T-helper 9 cell (primary cell): ENCODE measurements at places on chromosomes 12 and 14.

- no peak for DNase-seq
Observed at GRCh38 chr12:100755186-100755585, 39.4 kb upstream of the ANO4 start.

DNA sequence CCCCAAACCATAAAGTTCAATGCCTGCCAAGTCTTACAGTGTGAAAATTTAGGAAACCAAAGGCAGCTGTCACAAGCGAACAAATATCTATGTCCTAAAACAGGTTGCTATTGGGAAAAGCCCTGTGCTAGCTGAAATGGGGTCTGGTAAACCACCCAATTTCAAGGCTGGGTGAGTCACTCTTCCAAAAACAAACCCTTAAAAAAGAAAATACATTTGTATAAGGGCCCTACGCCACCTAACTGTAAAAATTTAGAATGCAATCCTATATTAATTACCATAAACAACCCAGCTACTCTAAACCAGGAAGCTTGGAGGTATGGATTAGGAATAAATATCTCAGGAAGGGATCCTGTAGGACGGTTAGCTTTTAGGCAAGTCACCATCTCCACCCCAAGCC is 32.1 kb downstream of the PRMT8 start:
- DNase-seq, result no peak

GRCh38 chr12:105240228-105240627 is 4.3 kb upstream of the APPL2 start:
- DNase-seq, result no peak

DNA sequence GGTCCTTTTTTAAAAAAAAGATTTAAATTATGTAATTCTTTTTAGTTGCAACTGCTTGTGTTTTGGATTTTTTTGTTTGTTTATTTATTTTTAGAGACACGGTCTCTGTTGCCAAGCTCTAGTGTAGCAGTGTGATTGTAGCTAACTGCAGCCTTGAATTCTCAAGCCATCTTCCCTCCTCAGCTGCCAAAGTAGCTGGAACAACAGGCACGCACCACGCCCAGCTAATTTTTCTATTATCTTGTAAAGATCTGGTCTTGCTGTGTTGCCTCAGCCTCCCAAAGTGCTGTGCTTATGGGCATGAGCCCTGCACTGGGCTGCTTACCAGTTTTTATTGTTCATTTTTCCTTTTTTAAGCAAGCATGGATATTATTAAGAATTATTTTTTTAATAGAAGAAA is 10.6 kb upstream of the ART4 start:
- no peak for DNase-seq

DNA sequence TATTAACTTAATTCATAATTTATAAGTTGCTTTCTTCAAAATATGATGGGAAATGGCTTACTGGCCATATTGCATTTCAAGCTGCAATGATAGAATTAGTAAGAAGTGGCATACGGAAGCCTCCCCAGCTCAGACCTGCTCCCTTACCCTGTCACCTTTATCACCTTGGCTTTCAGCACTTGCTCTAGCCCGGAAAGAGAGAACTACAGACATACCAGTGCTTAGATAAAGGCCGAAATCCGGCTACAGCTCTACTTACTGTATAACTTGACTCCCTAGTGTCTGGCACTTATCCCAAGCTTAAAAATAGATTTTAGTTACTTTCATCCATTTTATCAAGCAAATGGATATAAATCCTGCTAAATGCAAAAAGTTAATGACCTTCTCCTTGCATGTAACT is 42.5 kb downstream of the PKP2 start:
- DNase-seq, result no peak

DNA sequence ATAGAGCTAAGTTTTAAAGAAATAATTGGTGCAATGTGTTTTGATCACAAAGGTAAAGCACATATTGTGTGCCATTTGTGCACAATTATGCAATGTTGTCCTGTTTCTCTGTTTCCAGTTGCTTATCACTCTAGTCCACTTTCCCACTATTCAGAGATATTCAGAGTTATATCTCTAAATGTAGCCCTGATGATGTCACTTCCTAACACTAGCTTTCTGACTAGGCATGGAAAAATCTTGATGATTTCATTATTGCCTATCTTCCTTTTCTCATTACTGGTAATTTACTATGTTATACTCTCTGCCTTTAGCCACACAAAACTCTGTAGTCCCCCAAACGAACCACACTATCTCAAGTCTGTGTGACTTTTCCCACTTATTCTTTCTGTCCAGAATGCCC is 221.2 kb downstream of the TRHDE start:
- no peak for DNase-seq

- no peak for DNase-seq
Observed at GRCh38 chr12:10285919-10286318, 21.8 kb upstream of the KLRD1 start.

DNA sequence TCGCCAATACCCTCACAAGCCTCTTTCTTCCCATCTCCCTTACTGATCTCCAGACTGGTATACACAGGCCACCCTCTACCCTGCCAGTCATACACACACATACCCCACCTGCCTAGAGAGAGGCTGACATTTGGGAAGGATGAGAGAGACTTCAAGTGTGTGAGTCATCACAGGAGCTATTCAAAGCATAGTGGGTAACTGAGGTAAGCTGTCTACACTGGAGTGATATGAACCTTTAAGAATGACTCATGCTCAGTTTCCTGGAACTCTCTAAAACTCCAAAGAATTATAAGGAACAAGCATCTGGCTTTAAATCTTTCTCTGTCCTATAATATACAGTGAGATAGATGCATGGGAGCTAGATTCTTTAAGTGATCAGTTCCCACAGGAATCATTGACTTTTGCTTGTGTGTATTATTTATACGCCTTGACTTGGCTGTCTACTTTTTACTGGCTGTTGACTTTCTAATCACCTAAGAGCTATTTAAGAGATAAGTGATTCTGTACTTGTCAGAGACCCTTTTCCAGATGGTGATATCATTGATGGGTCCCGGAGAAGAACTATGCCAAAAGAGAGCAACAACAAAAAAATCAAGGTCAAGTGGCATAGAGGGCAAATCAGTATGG is 5.8 kb downstream of the IGF1 start:
- DNase-seq, result no peak

- DNase-seq, result no peak
Observed at GRCh38 chr14:44530475-44530874, 23.4 kb upstream of the FSCB start.

- peak; percentile 64 for DNase-seq
Observed at GRCh38 chr14:76872796-76873432, 46.7 kb downstream of the LRRC74A start.

GRCh38 chr14:60514741-60515491 is 6.0 kb downstream of the SIX6 start:
- no peak for DNase-seq

- no peak for DNase-seq
Observed at GRCh38 chr12:54225666-54226065, 36.9 kb upstream of the SMUG1 start.

- DNase-seq, result no peak
Observed at GRCh38 chr12:5172886-5173285, 129.2 kb downstream of the KCNA5 start.

- DNase-seq, result no peak
Observed at GRCh38 chr12:6052940-6053329, 71.5 kb downstream of the VWF start.

DNA sequence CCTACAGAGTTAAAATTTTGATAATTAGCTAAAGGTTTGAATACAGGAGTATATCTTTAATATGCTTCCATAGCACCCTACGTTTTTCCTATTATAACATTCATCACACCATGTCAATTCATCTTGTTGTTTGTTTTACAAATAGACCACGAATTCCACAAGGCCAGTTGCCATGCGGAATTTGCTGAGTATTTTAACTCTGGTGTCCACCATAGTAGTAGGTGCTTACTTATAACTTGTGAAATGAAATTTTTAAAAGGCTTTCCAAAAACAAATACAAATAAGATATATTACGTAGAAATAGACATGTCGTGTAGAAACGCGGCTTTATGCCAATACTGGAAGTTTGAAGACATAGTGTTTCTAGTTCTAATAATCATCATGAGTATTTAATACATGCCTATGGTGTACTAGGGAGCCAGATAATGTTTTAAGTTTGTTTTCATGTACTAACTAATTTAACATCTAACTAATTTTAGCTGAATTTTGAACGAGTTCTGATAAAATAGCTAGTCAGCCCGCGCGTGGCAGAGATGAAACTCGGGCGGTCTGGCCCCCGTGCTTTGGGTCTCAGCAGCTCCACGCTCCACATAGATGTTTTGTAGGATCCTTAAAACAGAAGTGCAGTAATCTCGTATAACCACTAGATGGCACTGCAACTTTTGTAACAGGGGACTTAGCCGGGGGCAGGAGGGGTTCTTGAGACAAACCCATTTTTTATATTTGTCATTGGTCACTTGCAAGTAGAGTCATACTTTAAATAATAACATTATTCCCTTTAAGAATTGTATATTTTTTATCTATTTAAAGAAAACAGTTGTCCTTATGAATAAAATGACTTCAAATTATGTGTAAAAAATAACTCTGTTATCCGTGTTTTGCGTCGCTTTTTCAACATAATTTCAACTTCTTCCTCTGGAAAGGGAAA is 10.2 kb downstream of the CD69 start:
- DNase-seq, result peak; percentile 23

GRCh38 chr12:28794211-28794610 is 354.9 kb upstream of the FAR2 start:
- DNase-seq, result no peak

DNA sequence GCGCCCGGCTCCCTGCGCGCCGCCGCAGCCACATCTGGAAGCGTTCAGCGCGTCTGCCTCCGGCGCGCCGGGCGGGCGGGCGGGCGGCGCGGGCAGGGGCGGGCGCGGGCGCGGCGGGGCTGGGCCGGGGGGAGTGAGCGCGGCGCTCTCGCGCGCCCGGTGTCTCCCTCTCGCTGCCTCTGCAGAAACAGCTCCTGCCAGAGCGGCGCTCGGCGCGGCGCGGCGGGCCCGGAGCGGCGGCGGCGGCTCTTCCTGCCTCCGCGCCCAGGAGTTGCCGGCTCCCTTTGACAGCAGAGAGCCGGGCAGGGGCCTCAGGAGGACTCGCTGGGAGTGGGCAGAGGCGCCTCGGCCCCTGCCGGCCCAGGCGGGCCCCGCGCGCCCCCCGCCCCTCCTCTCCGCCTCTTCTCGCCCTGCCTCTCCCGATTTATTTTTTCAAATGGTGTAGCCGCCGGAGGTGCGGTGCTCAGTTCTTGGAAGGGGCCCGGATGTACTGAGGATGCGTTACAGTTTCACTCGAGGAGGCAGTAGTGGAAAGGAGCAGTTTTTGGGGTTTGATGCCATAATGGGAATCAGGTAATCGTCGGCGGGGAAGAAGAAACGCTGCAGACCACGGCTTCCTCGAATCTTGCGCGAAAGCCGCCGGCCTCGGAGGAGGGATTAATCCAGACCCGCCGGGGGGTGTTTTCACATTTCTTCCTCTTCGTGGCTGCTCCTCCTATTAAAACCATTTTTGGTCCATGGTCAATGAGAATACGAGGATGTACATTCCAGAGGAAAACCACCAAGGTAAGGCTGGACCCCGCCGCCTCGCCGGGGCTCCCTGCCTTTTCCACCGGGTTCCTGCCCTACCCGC is at the start of gene CACNA1C:
CACNA1C (plus strand) TSS at position 162 of the 853 bp plus-strand sequence; CDS start at position 738, 576 bp downstream.
- no peak for DNase-seq

GRCh38 chr12:27083861-27084394 is 1.6 kb upstream of the C12orf71 start:
- DNase-seq, result no peak

GRCh38 chr12:110639336-110640141 is 25.6 kb downstream of the TCTN1 start:
- no peak for DNase-seq

DNA sequence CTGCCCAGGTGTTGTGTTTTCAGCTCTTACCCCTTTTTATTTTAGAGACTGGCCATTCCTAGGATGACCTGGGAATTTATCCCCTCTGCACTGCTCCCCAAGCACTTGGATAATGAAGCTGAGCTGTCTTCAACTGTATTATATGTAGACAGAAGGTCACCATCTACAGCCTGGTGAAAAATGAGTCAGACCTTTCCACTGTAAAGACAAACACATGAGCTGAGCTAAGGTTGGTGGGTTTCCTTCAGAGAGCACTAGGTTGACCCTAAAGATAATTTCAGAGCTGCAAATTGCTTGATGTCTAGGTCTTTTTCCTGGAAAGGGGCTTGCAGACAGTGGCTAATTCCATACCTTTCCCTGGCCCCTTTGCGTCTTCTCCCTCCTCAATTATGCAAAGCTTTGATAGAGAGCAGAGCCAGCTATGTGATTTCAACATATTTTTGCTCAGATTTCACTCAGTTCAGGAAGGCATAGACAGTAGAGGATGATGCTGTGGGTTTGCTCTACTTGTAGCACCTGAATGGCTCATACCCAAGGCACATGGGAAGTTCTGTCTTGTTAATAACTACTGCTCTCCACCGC is 9.2 kb upstream of the IKZF4 start:
- no peak for DNase-seq

DNA sequence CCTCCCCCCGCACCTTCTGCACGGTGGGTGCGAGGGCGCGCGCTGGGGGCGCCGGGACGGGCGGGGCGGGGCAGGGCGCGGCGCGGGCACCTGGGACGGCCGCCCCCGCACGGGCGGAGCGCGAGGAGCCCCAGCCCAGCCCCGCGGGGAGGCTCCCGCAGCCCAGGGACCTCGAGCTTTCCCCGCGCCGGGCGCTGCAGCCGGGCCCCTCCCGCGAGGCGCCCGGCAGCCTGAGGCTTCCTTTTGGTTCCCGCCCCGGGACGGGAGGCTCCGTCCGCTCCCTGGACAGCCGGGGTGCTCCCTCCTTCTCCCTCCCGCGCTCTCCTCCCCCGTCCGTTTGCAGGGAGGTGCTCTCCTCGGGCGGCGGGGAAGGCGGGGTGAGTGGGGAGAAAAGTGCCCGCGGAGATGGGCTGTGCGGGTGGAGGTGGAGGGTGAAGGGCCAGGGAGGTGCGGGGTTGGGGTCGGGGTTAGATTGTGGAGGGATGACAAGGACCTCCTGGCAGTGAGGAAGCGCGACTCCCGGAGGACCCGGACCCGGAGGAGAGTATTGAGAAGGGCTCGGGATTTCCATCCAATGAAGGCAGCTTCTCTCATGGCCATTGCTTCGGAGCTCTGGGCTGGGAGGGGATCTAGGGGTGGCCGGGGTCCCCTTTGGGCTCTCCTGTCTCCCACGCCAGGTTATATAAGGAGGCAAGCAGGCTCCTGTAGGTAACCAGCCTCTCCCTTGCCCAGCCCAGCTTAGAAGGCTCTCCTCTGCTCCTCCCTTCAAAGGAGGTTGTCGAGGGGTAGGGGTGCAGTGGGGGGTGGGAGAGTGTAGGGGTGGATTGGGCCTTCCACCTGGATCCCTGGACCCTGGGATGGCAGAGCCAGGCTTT is 645 bp downstream of the JDP2 start:
- no peak for DNase-seq

- DNase-seq, result no peak
Observed at GRCh38 chr14:53432378-53432802, 279.3 kb upstream of the DDHD1 start.

GRCh38 chr12:93042684-93043083 is 113.6 kb upstream of the EEA1 start:
- DNase-seq, result no peak

- DNase-seq, result no peak
Observed at GRCh38 chr12:53533471-53533870, 26.2 kb upstream of the NPFF start.
